ENCODE measurements at places on chromosomes 7 and 10.

- no peak for DNase-seq
Observed at GRCh38 chr10:125340903-125341302, 180.5 kb upstream of the CTBP2 start.

DNA sequence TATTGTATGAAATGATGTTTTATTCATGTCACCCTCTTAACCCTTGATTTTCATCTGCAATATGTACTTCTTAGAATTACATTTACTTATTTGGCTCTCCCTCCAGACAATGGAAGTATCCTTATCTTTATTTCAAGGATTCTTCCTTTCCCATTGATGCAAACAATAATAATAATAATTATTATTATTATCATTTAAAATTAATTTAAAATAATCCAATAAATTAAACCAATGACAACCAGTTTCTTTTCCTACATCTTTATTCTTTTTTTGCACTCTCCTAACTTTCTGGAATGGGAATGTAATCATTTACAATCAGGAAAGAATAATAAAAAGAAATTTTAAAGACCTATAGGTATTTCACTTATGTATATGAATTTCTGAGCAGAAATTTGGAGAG, 504.4 kb downstream of the INHBA start:
- DNase-seq = no peak

GRCh38 chr7:91082852-91083495, 181.3 kb upstream of the FZD1 start:
- no peak for DNase-seq

DNA sequence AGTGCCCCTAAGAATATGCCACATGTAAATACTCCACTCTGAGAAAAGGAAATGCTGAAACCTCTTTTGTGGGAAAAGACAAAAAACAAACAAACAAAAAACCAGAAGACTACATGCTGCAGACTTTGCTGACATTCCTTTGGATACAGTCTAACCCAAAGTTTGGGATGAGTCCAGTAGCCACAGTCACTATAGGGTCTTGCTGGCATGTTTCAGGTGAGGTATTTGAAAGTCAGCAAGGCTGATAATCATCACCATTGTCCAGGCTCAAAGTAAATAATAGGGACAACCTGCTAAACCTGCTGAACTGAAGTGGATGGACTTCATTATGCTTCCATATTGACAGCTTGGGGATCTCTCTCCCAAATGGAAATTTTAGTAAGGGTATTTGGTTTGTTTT, 1087.0 kb upstream of the LRRTM3 start:
- DNase-seq = no peak

GRCh38 chr7:52863652-52864051, 171.8 kb upstream of the POM121L12 start:
- no peak for DNase-seq

DNA sequence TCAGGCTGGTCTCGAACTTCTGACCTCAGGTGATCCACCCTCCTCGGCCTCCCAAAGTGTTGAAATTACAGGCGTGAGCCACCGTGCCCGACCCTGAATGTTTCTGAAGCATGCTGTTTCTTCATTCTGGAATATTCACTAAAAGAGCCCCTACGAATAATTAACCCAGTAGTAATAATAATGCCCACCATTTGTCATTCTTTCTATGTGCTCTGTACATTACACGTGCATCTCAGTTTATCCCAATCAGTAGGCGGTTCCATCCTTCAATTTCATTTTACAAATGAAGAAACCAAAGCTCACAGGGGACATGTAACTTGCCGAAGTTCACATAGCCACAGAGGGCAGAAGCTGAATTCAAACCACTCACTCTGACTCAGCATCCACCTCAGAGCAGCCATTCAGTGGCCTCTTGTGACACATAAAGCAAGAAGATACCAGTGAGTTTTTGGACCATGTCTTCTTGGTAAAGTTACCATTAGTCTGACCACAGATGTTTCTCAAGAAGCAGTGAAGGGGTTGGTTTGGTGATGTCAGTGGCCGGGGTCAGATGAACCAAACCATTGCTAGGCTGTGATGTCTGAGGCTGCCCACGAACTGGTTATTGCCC, 71.9 kb upstream of the DUSP5 start:
- DNase-seq = no peak

DNA sequence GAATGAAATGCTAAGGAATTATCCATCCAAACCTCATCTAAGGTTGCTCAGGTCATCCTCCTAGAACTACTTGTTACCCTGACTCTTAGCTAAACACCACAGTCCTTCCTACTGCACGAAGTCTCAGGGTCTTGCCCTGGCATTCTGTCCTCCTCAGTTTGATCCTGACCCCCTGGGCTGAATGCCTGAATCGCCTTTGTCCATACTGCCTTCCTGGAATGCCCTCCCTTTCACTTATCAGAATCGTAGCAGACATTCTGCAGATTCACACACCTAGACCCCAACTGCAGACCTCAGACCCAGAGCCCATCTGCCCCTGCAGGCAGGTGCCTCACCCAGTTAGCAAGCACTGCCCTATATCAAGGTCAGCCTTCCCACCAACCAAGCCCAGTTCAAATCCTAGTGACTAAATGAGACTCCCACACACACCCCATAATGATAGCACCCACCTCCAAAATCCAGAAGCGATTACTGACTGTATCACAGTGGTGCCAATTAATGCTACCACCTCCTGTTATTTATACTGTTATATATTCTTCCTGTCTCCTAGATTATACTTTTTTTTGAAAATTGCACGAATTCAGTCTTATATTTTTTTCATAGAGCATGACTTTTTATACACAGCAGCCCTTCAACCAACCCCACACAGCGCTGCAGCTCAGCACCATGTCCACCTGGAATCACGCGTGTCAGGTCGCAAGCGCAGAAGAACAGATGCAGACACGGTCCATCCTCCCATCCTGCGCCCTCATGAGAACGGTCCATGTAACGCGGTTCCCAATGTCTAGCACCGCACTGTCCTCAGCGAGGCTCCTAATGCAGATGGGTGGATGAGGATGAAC, 3.7 kb downstream of the PARD3 start:
- DNase-seq = no peak

DNA sequence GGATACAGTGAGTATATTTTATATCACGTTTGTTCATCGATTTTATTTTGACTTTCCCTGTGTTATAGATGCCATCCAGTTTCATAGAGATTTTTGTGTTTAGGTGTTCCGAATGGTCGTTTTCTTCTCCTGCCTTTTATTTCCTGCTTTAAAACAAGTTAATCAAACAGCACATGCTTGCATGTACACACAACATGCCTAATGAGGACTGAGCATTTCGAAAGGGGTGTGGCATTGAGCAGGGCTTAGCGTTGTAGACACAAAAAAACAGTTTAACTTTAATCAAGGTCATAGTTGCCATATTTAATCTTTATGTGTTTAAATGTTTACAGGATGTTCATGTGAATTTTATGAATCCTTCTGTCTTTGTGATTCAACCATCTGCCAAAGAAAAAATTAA, 430.5 kb upstream of the GALNT17 start:
- DNase-seq = no peak

DNA sequence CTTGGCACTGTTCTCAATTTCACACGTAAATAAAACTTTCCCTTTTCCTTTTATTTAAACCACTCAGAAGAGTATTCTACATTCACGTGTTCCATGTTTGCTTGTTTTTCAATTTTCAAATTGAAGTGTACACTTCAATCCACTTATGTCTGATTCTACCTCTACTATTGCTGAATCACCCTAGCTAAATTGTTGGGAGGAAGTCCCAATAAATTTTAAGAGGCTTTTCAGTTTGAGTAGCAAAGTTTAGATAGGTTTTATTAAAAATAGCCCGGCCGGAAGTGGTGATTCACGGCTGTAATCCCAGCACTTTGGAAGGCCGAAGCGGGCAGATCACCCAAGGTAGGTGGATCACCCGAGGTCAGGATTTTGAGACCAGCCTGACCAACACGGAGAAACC, 1414.7 kb upstream of the CELF2 start:
- DNase-seq = no peak
